Stimulated activated naive CD8-positive, alpha-beta T cell treated with anti-CD3 and anti-CD28 coated beads, Interleukin-15, Interleukin-2, amounts not matched to agents 100 U/mL and 50 U/mL, for 24 hours (primary cell): ENCODE measurements at places on chromosomes 11 and 22.

DNA sequence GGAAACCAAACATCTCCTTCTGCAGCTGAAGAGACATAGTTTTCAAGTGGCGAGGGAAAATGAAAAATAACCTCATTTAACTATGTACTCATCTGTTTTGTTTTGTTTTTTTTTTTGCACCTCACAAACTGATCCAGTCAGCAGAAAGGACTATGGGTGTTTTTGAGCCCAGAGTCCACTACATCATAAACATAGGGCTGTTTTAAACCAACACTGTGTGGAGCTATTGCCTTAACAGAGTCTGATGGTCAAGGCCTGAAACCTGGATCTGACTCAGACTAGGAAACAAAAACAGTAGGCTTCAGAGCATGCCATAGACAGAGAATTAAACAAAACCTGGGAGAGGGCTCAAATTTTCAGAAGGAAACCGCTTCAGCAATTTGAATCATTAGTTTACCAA lies 99.3 kb upstream of the FSHB start:
- no peak for DNase-seq

- DNase-seq, result no peak
Observed at GRCh38 chr11:78920329-78920728, 345.7 kb upstream of the NARS2 start.

DNA sequence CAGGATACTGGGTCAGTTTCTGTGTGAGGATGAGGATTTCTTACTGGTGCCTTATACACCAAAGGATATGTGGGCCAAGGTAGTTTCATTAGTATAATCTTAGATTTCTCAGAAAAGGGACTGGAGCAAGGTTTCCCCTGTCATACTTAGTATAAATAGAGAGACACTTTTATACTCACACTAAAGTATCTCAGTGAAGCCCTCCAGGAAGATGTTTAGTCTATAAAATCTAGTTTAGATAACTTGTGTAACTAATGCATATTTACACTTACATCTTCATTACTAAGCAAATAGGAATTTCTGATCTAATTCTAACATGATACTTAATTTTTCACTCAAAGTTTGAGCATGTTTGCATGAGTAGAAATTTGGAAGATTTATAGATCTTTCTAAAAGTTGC lies 11.1 kb downstream of the EMSY start:
- DNase-seq, result no peak

- DNase-seq, result no peak
Observed at GRCh38 chr11:122664188-122664587, 8.7 kb downstream of the UBASH3B start.

DNA sequence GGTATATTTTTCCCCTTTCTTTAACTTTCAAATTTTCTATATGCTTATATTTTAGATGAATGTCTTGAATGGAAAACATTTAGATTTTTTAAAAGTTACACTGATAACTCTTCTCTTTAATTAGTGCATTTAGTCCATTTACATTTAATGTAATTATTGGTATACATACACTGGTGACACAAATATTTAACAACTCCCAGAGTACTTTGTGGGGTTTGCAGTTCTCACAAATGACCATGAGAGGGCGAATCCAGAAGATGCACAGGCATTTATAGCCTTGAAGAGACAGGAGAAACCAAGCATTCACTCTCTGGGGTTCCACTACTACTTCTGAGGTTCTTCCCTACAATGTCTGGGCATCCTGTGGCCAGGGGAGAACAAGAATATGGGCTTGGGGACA lies 125.1 kb downstream of the TIMP3 start:
- no peak for DNase-seq

DNA sequence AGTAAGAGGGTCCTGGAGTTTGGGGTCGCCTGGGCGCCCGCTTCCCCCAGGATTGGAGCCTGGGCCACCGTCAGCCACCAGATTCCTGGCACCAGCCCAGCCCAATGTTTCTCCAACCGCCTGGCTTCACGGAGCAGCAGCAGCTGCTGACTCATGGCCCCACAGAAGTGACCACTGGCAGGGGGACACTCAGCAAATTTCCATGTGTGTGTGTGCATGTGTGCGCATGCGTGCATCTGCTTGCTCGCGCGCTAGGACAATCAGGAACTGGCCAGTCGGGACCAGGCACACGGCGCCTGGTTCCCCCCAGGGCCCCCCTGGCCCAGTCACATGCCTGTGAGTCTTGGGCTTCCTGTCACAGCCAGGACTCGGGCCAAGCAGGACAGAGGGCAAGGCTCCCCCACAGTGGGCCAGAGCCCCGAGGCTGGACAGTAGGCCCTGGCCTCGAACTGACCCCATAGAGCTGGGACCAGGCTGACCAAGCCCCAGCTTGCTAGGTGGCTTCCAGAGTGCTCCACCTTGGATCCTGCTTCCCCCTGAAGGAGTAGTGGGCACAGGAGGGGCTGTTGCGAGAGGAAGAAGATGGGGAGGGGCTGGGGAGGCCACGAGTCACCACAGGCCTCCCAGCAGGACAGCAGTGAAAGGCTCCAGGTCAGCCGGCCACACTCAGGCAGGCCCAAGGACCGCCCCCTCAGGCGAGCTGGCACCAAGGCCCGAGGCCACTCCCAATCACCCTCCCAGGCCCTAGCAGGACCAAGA lies 3.2 kb downstream of the CTSD start:
- no peak for DNase-seq
